NCI-H1930 (cell line): ENCODE measurements at places on chromosomes 11 and 22.

DNA sequence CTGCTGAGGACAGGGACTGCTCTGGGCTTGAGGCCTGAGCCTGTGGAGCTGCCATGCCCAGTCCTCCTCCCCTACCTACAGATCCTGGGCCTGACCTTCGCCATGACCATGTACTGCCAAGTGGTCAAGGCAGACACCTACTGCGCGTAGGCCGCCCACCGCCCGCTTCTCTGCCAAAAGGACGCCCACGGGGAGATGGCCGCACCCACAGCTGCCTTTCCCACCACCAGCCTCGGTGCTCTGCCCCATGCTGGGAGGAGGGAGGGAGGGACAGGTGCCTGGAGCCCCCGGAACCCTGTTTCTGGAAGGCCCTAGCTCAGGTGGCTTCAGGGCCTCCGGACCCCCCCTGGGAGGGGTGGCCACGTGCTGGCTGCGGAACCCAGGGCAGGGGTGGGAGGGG lies 23.8 kb downstream of the TSPAN4 start:
- no peak for DNase-seq

DNA sequence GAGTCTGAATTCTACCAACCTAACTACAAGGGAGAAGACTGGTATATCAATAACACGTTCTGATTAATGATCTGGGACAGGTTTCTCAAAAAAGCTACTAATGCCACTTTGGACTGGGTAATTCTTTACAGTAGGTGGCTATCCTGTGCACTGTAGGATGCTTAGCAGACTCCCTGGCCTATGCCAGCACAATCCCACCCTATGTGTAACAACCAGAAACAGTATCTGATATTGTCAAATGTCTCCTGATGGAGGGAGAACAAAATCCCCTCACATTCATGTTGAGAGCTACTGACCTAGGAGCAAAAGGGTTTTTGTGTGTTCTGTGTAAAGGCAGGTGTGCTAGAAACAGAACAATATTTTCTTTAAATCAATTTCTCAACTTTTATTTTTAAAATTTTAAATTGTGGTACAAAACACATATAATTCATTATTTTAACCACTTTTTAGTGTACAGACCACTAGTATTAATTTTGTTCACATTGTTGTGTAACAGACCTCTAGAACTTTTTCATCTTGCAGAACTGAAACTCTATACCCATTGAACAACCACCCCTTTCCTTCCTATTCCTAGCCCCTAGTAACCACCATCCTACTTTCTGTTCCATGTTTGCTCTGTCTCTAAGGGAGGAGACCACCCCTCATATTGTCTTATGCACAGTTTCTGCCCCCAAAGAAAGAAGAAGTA lies 2.1 kb upstream of the MS4A6A start:
- no peak for DNase-seq

DNA sequence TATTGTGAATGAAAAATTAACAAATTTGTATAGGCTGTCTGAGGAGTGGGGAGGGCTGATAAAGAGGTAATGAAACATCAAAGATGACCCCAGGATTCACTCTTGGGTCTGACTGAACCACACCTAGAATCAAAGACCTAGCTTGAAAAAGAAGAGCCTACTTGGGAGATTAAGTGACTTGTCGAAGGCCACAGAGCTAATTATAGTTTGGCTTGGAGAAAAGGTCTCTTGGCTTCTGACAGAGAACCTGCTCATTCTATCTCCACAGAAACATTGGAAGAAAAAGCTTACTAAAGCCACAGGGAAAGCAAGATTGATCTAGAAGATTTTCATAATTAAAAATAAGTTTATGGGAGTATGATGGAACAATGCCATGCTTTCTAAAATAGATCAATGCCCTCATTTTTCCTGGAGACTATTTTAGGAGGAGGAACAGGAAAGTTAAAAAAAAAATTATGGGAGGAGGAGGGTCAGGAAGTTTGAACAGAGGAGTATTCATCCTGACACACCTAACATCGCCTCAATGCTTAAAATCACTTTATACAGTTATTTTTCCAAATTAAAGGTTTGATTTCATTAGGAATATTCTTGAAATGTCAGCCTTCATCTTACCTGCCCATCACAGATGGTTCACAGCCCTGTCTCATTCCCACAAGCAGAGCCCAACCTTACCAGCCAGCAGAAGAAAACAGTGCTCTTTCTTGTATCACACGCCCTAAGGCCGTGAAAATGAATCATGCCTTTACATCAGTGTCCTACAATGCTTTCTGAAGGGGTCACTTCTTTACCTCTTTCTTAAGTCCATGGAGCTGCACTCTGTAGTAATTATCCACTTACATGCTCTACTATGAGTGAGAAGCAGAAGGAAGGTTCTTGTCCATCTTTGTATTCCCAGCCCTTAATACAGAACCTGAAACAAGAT lies 231.1 kb upstream of the MPPED2 start:
- no peak for DNase-seq

DNA sequence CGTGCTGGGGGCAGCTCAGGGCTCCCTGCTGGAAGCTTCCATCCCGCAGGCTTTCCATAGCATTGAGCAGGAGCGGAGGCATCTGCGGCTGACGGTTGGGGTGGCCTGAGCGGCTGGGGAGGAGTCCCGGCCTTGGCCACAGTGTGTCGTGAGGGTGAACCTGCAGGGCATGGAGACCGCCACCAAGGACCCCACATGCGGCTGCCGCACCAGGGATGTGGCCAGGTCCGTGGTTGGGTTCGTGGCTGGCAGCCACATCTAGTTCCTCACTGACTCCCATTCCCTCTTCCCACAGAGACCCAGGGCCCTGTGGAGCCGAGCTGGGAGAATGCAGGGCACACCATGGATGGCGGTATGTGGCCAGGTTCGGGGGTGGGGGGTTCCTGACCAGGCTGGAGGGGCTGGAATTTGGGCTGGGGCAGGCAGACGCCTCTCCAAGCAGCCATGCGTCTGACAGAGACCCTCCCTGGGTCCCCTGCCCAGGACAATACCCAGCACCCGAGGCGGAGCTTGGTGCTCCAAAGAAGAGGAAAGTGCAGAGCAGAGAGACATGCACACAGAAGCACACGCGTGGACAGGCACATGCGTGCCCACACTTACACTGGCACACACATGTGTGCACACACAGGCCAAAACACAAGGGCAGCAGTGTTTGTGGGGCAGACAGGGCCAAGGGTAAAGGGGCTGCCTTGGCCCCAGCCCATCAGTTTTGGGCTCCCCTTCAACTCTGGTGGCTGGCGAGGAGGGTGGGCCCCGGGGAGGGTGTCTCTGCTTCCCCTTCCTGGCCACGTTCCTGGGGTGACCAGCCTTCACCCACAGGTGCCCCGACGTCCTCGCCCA lies 2.7 kb downstream of the MUC5B start:
- no peak for DNase-seq

DNA sequence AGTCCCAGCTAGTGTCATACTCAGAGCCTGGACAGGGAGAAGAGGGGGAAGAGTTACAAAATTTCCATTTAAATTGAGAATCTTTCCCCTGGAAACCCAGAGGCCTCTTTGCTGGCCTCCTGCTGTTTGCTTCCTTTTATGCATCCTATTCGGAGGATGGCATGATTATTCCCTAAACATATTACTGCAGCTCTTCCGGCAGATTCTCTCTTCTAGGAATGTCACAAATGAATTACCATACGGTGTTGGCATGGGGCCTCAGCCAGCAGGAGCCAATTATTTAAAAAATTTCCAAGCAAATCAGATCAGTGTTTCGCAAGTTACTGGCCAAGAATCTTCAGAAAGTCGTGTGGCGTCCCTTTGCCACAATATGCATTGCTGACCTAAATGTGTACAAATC lies 326.7 kb upstream of the NCAM1 start:
- DNase-seq: no peak

GRCh38 chr22:43039800-43040199 lies 24.9 kb upstream of the PACSIN2 start:
- DNase-seq: no peak

DNA sequence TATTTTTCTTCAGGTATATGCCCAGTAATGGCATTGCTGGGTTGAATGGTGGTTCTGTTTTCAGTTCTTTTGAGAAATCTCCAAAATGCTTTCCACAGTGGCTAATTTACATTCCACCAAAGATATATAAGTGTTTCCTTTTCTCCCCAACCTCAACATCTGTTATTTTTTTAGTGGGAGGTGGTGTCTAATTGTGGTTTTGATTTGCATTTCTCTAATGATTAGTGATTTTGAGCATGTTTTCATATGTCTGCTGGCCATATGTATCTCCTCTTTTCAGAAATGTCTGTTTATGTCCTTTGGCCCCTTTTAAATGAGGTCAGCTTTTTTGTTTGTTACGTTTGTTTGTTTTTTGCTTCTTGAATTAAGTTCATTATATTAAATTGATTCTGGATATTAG lies 760.2 kb downstream of the KCNA4 start:
- DNase-seq: no peak

- DNase-seq: no peak
These were observed 84.7 kb upstream of the GDPD4 start for GRCh38 chr11:77386178-77386577.

DNA sequence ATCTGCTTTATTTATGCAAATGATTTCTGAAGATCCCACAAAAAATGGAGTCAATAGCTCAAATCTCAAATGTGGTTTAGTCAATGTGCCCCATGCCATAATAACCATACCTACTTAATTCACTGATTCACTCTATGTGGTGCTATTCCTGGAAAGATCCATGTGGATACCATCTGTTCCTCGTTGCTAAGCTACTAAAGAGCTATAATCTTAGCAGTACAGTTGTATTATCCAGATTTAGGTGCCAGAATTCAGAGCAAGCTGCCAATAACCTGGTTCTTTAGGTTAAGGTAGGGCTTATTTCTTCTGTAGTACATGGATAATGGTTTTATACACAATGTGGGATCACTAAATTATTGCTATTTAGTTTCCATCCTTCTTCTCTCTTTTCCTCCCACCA lies 974.7 kb upstream of the CCDC90B start:
- no peak for DNase-seq

GRCh38 chr11:10623797-10624761 lies 55.6 kb upstream of the LYVE1 start:
- DNase-seq: no peak

DNA sequence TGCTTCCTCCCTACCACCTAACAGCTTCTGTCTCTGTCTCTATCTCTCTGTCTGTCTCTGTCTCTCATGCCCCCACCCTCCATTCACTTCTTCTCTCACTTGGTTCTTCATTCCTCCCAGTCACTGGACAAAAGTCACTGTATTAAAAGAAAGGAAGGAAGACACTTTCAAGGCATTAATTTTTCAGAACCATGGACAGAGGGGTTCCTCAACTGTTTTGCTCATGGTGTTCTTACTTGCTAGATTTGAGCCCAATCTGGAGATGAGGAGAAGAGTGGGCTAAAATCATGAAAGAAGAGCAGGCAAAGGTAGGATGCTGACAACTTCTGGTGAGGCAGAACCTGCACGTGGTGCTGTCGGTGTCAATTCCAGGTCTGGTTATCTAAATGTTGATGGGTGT lies 116.7 kb upstream of the LARGE1 start:
- no peak for DNase-seq

- DNase-seq: peak; percentile 79
These were observed 9.7 kb upstream of the SAAL1 start for GRCh38 chr11:18115360-18116127.

DNA sequence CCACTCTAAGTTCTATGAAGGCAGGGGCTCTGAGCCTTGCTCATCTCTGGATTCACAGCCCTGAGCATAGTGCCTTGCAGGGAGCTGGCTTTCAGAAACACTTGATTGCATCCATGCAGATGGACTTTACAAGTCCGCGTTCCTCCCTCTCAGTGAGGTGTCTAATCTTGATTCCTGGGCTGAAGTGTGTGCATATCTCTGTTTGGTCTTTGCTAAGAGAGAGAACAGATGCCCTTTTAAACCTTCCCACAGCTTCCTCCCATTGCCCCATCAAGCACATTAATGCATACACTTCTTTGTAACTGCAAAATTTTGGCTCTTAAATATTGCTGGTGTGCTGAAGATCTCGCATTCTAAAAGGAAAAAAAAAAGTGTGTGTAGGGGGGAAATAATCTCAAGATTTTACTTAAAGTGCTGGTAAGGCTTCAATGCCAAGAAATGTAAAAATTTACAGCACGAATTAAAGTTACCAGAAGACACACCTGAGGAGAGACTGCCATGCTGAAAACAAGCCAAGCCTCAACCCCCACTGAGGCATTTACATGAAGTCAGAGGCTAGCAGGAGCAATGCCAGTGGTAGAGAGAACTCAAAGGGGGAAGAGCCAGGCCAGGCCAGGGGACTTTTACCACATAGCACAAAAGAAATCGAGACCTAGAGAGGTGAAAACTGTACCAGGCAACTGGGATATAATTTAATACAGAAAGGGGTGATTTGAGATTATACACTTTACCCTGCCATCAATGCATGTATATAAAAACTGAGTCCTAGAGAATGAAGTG lies 492.1 kb downstream of the SOX6 start:
- DNase-seq: no peak

GRCh38 chr11:110185121-110185591 lies 92.0 kb downstream of the ZC3H12C start:
- no peak for DNase-seq

DNA sequence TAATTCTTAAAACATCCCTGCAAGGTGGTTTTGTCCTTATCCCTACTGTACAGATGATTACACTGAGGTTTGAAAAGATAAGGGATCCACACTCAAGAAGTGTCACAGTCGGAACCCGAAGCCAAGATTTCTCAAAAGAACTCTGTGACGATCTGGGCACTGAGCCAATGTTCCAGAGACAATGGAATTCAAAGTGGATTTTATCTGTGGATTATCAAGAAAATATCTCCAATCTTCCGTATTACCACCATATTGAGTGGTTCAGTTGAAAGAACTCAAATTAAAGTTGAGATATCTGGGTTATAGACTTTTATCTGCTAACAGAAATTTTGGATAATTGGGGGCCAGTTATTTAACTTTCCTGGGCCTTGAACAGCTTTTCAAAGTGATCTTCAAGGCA lies 100.0 kb upstream of the GRAMD1B start:
- no peak for DNase-seq

DNA sequence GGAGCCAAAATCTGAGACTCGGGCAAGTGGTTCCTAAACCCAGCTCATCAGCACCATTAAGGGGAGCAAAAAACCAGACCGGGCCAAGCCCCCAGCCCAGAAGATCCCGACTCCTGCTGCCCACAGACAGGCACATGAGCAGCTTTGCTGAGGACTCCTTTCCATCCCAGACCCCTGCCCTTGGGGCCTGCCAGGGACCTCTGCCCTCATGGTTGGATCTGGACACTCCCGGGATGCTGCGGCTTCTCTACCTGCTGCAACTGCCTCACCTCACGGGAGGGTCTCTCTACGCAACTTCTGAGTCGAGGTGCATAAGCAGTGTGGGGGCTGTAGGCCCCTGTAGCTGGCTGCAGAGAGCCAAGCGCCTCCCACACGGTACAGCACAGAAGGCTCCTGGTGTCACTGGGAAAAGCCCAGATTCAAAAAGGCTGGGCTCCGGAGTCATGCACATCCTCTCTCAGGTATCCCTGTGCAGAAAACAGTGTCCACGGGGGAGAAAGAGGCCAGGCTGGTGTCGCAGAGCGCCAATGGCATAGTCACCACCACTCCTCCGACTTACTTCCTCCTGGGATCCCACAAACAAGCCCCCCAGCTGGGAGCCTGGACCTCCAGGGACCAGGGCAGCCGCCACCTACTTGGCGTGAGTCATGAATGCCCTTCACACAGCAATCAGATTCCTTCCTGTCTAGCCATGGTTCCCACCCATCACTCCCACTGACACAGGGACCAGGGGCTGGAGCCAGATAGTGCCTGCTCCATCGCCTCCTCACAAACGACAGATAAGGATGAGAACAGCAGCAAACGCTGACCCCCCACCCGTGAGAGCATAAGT lies 122.1 kb downstream of the BCR start:
- no peak for DNase-seq

GRCh38 chr22:38453996-38454352 lies 1.0 kb downstream of the KCNJ4 start:
- DNase-seq: no peak
